Muscle of arm (tissue), 14 donors: ENCODE measurements at places on chromosomes 11 and 22. TPM values are rescaled to one million over a fixed set of nuclear protein-coding genes. Genes with fewer than 3 reads are reported as not detected.

ELF5 gene
- 0.29 TPM for polyA plus RNA-seq

PLCB3 gene
- polyA plus RNA-seq = 10.0 TPM

TREH gene
- polyA plus RNA-seq = 0.12 TPM

MS4A3 gene
- polyA plus RNA-seq = 0.61 TPM

TMEM191C gene
- 0.48 TPM for polyA plus RNA-seq

ZNF408 gene
- 9.0 TPM for polyA plus RNA-seq

LARGE1 gene
- polyA plus RNA-seq = 9.2 TPM

TSG101 gene
- polyA plus RNA-seq = 89.4 TPM

ACRV1 gene
- 0.49 TPM for polyA plus RNA-seq

OR52I2 gene
- polyA plus RNA-seq = not detected

KBTBD4 gene
- 14.4 TPM for polyA plus RNA-seq

SMIM38 gene
- polyA plus RNA-seq = 0.56 TPM

KRTAP5-9 gene
- polyA plus RNA-seq = not detected

C11orf91 gene
- not detected for polyA plus RNA-seq

C1QTNF4 gene
- polyA plus RNA-seq = 8.3 TPM

FIBIN gene
- polyA plus RNA-seq = 38.9 TPM

SLC25A45 gene
- 7.5 TPM for polyA plus RNA-seq

PGAP2 gene
- polyA plus RNA-seq = 18.7 TPM

GLYAT gene
- polyA plus RNA-seq = not detected

KCNK4 gene
- not detected for polyA plus RNA-seq

ARFGAP3 gene
- polyA plus RNA-seq = 40.3 TPM

CRYAB gene
- not detected for polyA plus RNA-seq

KIAA1671 gene
- not detected for polyA plus RNA-seq

TRIM49C gene
- polyA plus RNA-seq = not detected

C11orf65 gene
- 1.8 TPM for polyA plus RNA-seq

C22orf23 gene
- polyA plus RNA-seq = 6.0 TPM

IL18 gene
- polyA plus RNA-seq = 12.1 TPM

IGLL1 gene
- not detected for polyA plus RNA-seq

ANGPTL5 gene
- polyA plus RNA-seq = not detected

MYRF gene
- 0.78 TPM for polyA plus RNA-seq

BUD13 gene
- 20.3 TPM for polyA plus RNA-seq

OR5B21 gene
- polyA plus RNA-seq = not detected

RAB36 gene
- 1.0 TPM for polyA plus RNA-seq

MRGPRG gene
- polyA plus RNA-seq = not detected

RCOR2 gene
- polyA plus RNA-seq = 9.4 TPM

DDIAS gene
- polyA plus RNA-seq = 4.3 TPM

ACTN3 gene
- polyA plus RNA-seq = 58.4 TPM

COX8A gene
- 222 TPM for polyA plus RNA-seq

RFPL3 gene
- polyA plus RNA-seq = not detected

CLMP gene
- polyA plus RNA-seq = 47.1 TPM

ART1 gene
- polyA plus RNA-seq = 4.0 TPM

OR8D4 gene
- polyA plus RNA-seq = not detected

MRGPRX3 gene
- not detected for polyA plus RNA-seq

NAALAD2 gene
- 3.2 TPM for polyA plus RNA-seq

KLHL35 gene
- polyA plus RNA-seq = 2.8 TPM

OSBP2 gene
- 5.6 TPM for polyA plus RNA-seq

ENTHD1 gene
- not detected for polyA plus RNA-seq

VSTM5 gene
- polyA plus RNA-seq = 0.98 TPM
